ENCODE measurements at places on chromosomes 6 and 20.
A peak's percentile ranks its signal among the peaks of the same experiment; 100 is the strongest.

DNA sequence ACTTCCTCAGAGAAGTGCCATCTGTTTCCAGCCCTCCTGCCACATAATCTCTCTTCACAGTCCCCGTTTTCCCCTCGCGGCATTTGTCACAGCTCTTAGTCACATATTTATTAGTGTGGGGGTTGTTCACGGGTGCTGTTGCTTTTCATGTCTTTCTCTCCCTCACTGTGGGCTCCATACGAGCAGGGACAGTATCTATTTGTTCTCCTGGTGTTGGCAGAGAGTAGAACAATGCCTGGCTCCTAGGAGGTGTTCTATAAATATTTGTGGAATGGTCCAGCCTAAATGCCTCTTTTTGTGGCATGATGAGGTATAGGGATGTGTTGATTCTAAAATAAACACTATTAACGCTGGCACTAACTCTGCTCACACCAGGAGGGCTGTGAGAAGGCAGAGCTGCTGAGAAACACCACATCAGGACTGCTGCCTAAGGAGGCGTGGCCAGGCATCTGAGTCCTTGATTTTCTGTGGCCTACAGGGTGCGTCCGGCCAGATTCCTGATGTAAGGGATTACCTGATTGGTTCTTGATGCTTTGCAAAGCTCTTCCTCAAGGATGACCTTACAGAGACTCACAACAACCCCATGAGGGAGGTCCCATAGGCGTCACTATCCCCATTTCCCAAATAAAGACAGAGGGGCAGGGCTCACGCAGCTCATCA is 219.8 kb upstream of the ARID1B start:
- DNase-seq = no peak

DNA sequence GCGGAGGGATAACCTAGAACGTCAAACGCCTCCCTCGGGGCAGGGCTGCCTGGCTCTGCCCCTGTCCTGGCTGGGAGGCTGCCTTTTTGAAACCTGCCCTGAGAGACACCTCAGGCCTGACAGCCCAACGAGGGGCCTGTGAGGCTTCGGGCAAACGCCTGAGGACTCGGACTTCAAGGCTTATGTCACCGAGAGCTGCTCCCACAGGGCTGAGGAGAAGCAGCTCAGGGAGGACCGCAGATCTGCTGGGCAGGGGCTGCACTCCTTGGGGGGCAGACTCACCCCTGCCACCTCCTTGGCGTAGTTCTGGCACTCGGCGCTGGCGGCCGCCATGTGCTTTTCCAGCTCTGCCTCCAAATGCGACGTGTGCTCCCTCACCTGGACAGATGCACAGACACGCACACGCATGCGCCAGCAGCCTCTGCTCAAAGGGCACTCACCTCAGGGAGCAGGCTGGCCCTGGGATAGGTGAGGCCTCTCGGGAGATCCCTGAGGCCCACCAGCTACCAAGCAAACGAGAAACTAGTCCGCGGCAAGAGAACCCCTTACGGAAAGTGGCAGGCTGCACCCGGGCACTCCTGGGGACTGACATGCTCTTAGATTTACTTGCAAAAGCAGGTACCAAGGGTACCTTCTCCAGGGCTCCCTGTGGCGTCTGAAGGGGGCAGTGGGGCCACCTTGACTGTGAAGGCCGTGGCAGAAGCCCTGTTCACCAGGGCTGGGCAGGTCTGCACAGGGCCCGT is 49.6 kb downstream of the DSTN start:
- no peak for DNase-seq

- DNase-seq = no peak
Observed at GRCh38 chr20:62824476-62825332, 7.9 kb downstream of the COL9A3 start.

GRCh38 chr6:90314514-90314913 is 17.9 kb upstream of the BACH2 start:
- no peak for DNase-seq

DNA sequence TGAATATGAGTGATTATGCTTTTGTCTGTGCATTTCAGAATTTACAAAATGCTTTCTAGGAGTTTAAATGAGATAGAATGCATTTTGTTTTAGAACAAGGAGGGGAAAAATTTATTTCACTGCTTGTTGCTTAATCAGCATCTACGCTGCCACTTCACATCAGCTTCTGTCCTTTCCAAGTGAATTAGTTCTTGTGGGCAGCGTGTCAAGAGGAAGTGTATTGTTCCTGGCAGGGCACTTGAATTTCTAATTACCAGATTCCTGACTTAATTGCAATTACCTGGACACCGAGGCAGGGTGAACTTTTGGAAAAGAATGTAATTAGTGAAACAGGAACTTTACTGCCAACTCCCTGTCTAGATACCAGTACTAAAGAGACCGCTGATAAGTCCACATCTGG is 263.5 kb downstream of the TMEM242 start:
- no peak for DNase-seq

DNA sequence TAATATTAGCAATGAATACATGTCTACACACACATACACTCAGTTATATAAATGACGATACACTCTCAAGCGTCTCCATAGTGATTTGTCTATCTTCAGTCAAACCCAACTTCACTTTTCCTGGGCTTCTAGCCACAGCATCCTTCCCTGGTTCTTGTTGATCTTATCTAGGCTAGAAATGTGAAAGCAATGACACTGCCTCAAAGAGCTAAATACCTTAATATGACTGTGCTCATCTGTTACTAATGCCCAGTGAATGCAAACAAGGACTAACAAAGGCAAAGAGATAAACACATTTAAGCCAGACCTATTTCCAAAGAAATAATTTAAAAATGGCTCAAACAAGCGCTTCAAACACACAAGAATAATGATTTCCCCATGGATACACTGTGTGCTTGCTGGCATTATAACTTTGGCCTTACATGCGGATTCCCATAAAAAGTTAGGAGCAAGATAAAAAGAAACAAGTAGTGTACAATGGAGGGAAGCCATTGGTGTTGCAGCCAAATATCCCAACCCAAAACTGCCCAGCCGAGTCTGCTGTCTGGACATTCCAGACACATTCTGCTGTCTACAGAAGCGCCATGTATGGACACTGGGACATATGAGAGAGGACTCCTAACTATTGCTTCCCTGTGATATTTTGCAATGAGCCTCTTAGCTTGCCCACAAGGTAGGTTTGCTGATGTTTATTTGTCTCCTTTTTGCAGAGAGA is 19.5 kb upstream of the DAAM2 start:
- DNase-seq = peak; percentile 51

DNA sequence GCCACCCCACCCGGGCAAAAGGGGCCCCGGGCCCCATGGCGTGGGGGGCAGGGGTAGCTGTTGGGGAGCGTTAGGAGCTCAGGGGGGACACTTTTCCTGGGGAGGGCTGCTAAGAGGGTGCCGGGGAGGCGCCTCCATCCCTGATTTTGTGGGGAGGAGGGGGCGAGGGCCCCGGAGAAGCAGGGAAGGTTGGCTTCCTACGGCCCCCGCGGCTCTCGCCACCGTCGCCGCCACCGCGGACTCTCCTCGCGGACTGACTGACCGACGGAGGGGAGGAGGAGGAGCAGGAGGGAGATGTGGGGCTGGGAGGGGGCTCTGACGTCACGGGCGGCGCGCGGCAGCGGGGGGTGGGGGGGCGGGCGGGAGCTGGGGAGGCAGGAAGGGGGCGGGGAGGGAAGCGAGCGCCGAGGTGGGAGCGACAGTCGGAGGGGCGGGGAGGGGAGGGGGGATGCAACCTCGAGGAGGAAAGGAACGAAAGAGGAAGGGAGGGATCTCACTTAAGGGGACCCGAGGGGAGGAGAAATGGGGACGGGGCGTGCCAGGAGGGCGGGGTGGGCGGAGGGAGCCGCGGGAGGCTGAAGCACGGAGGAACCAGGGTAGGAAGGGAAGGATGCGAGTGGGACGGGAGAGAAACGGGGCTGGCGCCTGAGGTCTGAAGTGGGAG is 5.1 kb downstream of the GABBR1 start:
- no peak for DNase-seq

GRCh38 chr6:81978230-81978629 is 225.7 kb upstream of the TENT5A start:
- DNase-seq = peak; percentile 31

DNA sequence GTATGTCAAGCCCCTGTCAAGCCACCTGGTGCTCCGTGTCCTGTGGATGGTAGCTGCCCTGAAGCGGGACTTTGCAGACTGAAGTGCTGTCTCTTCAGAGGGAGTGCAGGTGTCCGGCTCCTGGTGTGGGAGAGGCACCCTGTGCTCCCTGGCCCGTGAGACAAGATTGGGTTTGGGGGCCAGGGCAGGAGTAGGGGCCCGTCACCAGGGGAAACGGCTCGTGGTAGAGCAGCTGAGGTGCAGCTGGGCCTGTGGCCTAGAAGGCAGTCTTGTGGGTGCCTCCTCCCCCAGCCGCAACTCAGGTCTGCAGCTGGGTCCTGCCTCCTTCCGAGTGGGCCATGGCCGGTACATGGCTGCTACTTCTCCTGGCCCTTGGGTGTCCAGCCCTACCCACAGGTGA is at the start of gene PTCRA:
Gene PTCRA (plus strand): TSS at position 322 of the 400 bp plus-strand sequence. CDS start 17 bp downstream, at position 339.
- no peak for DNase-seq

GRCh38 chr6:17022604-17023003 is 79.2 kb upstream of the STMND1 start:
- DNase-seq = no peak

GRCh38 chr6:2810092-2810671 is 31.5 kb downstream of the SERPINB1 start:
- DNase-seq = peak; percentile 77

GRCh38 chr20:62975251-62975760 is 22.8 kb downstream of the SLC17A9 start:
- peak; percentile 16 for DNase-seq

GRCh38 chr20:46512943-46513844 is at the start of gene ZNF334:
TSS of gene ZNF334 (minus strand) at chr20:46513559. CDS start at chr20:46512102, 1,457 bp downstream.
- peak; percentile 16 for DNase-seq

GRCh38 chr6:128425856-128426255 is 94.5 kb downstream of the PTPRK start:
- DNase-seq = no peak

DNA sequence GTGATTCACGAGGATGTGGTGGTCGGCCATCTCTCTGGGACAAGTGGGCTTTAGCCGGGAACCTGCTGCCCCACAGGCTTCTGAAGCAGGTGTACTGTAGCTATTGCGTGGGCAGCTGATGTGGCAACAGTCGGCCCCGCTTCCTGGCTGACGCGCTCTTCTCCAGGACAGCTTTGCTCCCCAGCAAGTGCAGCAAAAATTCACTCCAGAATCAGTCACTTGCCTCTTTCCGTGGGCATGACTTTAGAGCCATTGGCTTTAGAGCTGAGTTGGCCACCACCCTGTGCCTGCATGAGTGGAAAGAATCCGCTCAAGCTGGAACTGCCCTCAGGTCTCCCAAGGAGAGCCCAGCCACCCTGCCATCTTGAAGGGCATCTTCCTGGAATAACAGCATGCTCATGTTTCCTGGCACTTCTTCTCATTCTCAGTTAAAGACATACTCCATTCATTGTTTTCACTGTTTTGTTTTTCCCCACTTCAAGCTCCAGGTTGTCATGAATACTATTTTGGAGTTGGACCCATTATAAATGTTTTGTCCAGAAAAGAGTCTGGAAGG is 178.3 kb downstream of the ZDHHC14 start:
- no peak for DNase-seq

- no peak for DNase-seq
Observed at GRCh38 chr6:135188718-135189117, 7.6 kb downstream of the MYB start.

GRCh38 chr6:113562248-113562647 is 294.9 kb upstream of the MARCKS start:
- DNase-seq = no peak

DNA sequence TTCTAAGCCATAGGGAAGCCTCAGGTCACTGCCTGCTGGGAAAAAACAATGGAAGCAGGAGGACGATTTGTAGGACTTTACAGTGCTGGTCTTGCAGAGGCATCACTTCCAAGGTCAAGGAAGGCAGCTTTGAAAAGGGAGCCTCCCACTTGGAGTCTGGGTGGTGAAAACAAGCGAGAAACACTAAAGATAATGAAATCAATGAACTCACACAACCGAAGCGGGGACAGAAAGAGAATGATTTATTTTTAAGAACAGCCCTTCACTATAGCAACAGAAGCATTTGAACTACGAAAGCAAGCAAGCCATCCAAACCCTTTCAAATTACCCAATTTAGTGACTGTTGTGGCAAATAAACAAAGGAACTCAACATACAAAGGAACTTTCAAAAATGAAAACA is 227.5 kb downstream of the THBS2 start:
- DNase-seq = no peak

Measured in trophoblast cell (in vitro differentiated cells and primary cell).